HT1080 (cell line): ENCODE measurements at places on chromosomes 4 and X.
A peak's percentile ranks its signal among the peaks of the same experiment; 100 is the strongest.

- peak; percentile 0 for DNase-seq
These were observed 43.7 kb downstream of the NLGN4X start for GRCh38 chrX:6184900-6185515.

- peak; percentile 38 for DNase-seq
These were observed 675 bp downstream of the PRIMPOL start for GRCh38 chr4:184649971-184650855.

GRCh38 chrX:1546691-1547251 lies 9.8 kb upstream of the P2RY8 start:
- no peak for DNase-seq

DNA sequence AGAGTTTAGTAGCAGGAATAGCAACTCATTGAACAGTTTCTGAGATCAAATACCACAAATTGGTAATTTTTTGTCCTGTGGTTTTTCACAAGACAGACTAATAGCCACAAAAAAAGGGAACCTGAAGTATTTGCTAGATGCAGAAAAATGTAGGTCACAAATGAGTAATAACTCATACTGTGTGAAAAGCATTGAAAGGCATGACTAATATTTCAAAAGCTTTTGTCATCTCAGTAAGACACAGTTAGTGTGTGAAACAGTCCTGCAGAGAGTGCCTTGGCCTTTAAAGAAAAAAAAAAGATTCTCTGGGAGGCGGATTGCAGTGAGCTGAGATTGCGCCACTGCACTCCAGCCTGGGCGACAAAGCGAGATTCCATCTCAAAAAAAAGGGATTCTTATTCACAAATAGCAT lies 31.4 kb upstream of the SLC25A31 start:
- DNase-seq, result peak; percentile 93

DNA sequence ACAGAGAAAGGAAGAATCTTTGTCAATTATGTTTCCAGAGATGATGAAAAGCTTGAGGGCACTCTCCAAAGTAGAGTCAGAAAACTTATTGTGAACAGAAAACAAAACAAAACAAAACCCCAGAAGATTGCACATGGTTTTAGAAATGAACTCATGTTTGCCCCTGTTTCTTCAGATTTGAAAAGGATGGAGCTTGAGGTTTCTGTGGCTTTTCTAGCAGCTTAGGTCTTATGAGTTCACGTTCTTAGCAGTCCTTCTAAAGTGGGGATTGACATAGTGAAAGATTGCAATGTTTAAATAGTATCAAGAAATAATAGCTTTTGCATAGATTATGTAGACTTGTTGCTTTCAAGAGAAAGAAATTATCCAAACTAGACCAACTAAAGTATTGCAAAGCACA lies 421.8 kb downstream of the GBA3 start:
- DNase-seq, result no peak

DNA sequence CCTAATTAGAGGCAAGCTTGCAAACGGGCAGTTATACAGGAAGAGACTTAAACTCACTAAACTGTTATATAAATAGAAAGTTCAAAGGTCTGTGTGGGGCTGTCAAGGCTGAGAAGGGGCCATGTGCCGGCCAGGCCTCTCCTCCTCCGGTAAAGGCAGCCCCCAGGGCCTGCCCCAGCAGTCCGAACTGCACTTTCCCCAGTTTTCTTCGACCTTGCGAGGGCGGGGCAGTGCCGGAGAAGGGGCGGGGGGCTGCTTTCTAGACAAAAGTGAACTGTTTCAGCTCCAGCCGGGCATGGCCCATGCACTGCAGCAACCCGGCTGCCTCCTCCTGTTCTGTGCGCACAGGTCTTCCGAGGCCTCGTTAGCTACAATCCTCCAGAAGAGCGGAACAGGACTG lies 4.1 kb downstream of the AFF2 start:
- DNase-seq, result no peak
